HCT116 (cell line): ENCODE measurements at places on chromosomes 2 and 18.

- no peak for DNase-seq
Observed at GRCh38 chr2:5590886-5591285, 101.3 kb upstream of the SOX11 start.

DNA sequence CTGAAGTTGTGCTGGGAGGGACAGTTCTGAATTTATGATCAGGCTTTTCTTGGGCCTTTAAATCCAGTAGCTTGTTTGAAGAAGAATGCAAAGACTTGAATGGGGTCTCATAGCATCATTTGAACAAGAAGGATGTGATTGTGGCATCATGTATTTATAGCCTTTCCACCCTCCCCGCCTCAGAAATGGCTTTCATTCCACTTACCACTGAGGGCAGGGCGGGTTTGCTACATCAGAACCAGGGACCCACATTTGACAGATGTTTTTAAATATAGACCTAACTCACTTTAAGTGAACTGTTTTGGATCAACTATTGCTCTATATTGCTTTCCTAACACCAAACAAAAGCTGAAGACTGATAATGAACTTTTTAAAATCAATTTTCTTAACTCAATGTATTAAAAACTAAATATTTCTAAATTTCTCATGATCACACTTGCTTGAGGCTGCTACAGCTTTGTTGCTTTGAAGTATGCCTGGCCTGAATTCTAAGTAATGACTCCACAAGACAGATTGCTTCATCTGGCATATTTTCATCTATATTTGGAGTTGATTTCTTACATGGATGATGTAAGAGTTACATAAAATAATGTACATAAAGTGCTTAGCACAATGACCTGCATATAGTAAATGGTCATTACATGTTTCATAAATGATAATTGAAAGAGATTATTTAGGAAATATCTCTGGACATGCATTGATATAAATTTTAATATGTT, 1552.9 kb upstream of the SLC39A10 start:
- DNase-seq, result no peak

GRCh38 chr2:62145478-62146100, 50.3 kb upstream of the B3GNT2 start:
- DNase-seq, result no peak

- peak; percentile 62 for DNase-seq
Observed at GRCh38 chr2:226427538-226428307, 371.9 kb downstream of the IRS1 start.

DNA sequence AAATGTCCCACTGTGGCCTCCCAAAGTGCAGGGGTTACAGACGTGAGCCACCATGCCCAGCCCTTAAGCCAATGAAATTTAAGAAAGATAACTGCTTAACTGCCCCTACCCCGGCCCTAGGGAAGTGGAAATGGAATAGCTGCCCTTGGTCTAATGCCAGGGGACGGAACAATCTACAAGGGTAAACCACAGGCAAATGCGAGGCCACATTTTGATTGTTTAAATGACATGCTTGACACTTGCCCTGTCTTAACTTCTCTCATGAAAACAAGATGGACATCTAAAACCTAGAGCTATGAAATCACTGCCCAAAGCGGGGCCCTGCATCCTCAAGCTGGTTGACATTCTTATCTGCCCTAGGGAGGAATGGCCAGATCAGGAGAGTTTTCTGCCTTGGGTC, 5.5 kb upstream of the ITSN2 start:
- DNase-seq, result no peak

DNA sequence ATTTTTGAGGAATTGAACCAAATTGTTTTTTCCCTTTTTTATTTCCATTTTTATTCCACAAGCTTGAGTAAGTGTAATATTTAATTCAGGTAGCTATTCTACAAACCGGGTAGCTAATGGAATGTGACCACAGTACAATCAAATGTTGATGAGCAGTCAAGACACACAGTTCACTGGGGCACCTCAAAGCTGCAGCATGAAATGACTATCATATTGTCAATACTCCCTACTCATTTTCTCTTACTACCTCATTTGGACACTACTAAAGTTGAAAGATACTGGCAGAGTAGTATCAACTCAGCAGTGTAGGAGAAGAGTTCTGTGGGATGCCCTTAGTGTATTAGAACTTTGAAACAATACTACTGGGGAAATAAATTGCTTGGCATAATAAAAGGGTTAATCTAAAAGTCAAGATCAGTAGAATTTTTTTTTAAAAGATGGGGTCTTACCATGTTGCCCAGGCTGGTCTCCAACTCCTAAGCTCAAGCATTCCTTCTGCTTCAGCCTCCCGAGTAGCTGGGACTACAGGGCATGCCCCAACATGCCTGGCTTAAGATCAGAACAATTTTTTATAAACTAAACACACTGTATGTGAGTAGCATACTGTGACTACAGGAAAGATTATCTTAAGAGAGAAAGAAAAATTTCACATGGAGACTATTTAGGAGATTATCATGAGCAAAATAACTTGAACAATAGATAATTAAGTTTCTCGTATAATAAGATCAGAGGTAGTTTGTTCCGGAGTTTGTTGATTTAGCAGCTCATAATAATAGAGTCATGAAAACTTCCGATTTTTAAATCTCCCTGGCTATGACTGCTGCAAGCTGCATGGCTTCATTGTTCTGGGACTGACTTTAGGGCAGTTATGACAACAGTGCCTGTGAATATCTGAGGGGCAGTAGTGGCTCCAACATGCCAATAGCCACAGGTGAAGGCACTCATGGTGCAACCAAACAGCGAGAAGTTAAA, 43.7 kb downstream of the MYO3B start:
- DNase-seq, result no peak

DNA sequence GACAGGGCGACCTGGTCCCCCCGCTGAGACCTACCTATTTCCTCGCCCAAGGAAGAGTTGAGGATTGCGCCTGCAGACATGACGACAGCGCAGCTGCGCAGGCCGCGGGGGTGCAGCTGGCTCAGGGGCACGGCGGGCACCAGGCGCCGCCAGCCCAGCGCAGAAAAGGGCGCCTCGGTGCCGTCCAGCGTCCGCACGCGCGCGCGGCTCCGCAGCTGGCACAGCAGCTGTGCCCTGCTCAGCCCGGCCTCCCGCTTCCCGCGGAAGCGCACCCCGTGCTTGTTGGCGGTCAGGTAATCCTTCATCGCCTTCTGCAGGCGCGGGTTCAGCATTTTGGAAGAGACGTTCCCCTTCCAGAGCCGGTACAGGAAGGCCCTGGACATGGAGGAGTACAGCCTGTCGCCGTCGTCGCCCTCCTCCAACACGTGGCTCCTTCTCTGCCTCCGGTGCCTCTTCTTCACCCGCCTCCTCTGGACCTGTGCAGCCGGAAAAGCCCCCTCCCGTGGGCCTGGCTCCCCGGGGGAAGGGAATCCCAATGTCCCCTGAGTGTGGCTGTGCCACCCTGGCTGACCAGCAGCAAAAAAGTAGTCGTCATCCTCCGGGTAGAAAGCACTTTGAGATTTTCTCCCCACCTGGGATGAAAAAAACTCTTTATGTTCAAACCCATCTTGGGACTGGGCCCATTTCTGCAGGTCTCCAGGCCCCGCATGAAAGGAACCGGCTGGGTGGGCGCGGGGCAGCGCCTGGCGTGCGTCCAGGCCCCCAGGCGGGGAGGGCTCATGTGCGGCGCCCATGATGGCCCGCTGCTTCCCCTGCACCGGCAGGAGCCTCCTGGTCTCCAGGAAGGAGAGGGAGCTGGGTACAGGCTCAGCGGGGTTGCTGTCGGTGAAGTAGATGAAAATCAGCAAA, 42.7 kb downstream of the ST6GAL2 start:
- DNase-seq, result no peak

- DNase-seq, result no peak
Observed at GRCh38 chr2:171016125-171016524, 87.1 kb downstream of the GORASP2 start.

DNA sequence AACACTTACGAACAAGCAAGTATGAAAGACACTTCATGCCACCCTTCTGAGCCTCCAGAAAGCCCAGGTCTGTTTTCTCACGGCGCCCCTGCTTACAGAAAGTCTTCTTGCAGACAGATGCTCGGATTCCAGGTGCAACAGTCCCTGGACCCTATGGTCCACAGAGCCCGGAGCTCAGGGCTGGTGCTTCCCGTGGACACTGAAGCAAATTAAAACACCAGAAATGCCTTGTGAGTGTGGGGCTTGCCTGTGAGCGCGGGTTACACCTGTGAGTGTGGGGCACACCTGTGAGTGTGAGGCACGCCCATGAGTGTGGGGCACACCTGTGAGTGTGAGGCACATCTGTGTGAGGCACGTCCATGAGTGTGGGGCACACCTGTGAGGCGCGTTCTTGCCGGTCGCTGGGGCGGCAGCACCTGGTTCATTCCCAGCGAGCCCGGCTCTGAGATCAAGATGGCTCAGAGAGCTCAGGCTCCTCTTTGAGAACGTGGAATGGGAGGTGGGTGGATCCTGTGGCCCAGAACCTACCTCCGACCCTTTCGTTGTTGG, 205.2 kb upstream of the TPO start:
- DNase-seq, result no peak

DNA sequence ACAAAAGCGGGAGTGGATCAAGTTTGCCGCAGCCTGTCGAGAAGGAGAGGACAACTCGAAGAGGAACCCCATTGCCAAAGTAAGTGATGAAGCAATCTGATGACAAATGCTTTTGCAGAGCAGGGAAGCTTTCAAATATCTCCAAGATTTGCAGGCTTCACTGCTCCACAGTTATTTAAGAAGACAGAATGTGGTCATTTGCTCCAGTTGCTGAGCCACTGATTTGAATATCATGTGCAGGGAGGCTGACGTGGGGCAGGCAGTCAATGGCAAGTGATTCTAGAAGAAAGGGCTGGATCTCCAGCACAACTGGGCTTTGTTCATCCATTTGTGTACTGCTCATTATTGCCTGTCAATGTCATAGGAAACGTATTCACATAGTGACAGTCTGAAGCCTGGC, 10.2 kb downstream of the DSG4 start:
- DNase-seq, result no peak

- DNase-seq, result no peak
Observed at GRCh38 chr2:30433541-30434299, 13.3 kb upstream of the LCLAT1 start.

GRCh38 chr2:225381609-225382008, 17.9 kb upstream of the NYAP2 start:
- no peak for DNase-seq

DNA sequence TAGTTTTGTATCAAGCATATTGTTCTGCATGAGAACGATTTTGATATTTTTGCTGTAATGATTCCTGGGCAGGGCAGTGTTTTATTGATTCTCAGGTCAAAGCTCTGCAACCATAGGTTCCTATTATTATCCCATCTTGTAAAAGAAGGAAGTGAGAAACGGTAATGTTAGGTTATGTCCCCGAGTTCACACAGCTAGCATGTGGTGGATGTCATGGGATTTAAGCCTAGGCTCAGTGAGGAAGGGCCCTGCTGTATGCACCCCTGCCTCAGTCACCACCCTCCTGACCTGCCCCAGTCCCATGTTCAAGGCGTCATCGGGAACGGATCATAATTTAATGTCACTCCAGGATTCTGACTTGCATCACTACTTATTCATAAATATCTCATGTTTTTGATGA, 10.7 kb downstream of the ACP1 start:
- DNase-seq, result no peak

- no peak for DNase-seq
Observed at GRCh38 chr2:163441603-163442002, 294.2 kb downstream of the FIGN start.

DNA sequence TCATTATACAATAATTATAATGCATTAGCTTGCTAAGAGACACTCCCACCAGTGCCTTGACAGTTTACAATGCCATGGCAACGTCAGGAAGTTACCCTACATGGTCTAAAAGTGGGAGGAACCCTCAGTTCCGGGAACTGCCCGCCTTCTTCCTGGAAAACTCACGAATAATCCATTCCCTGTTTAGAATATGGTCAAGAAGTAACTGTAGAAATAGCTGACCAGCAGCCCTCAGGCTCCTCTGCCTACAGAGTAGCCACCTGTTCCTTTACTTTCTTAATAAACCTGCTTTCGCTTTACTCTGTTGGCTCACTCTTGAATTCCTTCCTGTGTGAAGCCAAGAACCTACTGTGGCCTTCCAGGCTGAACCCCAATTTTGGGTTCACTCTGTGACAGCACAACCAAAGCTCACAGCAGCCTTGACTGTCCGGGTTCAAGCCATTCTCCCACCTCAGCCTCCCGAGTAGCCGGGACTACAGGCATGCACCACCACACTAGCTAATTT, 20.0 kb upstream of the PTPN2 start:
- no peak for DNase-seq

DNA sequence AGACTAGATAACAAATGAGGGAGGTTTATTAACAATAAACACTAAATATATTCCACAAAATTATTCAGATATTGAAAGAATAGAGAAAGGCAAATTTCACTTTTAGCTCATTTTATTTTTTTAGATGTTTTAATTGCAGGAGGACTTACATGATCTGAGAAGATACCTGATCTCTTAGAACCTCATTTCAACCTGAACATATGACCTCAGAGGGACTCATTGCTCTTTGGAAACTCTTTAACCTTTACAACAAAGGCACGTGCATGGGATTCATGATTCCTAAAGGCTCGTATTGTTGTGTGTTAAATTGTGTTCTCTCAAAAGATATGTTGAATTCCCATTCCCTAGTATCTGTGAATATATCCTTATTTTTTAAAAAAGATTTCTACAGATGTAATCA, 35.7 kb upstream of the ITGA4 start:
- DNase-seq, result no peak

GRCh38 chr2:145050134-145050533, 530.2 kb upstream of the ZEB2 start:
- no peak for DNase-seq

GRCh38 chr2:99881901-99882591, 260.3 kb downstream of the AFF3 start:
- DNase-seq, result no peak
